ENCODE measurements at places on chromosomes 1 and 21.
A peak's percentile ranks its signal among the peaks of the same experiment; 100 is the strongest.

DNA sequence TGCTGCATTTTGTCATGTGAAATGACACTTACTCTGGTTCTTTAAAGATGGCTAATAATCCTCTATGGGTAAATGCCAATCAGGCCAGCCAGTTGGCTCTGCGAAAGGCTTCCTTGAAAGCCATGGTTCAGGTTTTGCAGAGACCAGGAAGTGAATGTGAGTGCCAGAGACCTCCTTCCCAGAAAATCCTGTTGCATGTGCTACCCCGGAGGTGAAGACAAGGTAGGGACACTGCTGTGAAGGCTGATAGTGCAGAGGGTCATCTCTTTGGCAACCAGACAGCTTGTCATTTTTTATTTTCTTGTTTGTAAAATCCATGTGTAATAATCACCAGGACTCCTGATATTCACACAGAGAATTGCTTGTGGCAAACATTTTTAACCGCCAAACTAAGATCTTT, 18.7 kb downstream of the LRRC8D start:
- DNase-seq: peak; percentile 31

DNA sequence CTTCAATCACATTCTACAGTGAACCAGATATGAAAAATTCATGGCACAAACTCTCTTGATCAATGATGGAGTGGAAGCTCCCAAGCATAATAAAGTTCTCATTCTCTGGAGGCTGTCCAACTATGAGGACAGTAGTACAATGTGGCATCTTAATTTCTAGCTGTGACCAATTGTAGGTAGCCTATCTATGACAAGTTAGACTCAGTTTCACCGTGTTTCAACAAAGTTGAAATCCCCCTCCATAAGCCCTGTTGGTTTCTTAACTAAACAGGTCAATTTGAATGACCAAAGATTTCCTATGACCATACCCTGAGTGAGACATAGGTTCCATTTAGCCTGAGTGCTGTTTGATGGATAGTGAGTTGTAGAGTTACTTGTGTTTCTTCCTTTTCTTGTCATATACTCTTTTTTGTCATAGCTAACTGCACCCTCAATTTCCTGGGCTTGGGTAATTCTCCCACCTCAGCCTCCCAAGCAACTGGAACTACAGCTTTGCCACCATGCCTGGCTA, 11.8 kb downstream of the PATJ start:
- no peak for DNase-seq

DNA sequence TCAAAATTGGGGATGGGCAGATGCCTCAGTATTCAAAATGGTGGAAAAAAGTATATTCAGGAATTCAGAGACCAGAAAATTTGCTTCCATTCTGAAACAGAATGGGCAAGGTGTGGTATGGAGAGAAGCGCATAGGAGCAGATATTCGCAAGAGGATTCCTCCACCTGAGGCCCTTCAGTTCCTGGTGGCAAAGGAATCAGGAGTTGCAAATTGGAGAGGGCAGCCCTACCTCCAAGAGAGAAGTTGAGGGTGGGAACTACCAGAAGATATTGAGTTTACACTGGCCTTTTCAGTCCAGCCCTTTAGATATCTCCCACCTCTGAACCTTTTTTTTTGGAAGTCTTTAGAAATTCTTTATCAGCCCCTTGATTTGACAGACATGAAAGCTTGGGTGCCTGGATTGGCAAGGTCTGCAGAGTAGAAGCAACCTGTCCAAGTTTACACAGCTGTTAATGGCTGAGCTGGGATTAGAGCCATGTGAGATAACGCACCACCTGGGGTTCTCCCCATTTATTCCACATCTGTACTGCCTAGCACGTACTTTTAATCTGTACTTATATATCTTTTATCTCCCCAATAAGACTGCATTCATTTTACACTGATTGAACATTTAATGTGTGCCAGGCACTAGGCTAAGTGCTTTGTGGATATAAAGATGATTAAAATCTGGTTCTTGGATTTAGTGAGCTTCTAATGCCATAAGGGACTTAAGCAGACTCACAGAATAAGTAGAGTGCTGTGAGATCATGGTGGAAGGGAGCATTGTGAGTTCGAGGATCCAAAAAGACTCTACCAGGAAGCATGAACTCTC, 99.5 kb downstream of the NGF start:
- no peak for DNase-seq

- peak; percentile 97 for DNase-seq
Observed at GRCh38 chr1:111214074-111214801, 13.3 kb upstream of the CHI3L2 start.

DNA sequence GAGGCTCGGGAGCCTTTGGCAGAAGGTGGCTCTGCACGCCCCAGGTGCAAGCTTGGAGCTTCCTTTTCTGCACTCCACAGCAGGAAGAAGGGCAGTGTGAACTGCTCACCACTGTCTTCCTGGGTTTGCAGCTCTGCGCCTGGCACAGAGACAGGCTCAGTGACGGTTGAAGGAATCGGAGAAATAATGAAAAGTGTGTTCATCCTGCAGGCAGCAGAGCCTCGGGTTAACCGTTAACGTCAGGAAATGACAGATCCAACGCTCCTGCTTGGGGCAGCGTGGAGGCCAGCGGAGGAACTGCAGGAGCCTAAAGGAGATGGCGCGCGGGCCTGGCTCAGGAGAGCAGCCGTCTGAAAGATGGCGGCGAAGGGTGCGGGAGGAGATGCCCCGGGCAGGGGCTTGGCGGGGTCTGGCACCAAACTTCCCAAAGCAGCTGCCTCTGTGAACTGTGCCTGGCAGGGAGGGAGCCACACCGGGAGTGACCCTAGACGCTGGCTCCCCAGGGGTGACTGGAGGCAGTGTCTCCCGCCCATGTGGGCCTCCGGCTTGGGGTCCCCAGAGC, 10.9 kb upstream of the SAMD11 start:
- DNase-seq: no peak

GRCh38 chr1:175015243-175015642, 8.0 kb downstream of the MRPS14 start:
- DNase-seq: no peak

DNA sequence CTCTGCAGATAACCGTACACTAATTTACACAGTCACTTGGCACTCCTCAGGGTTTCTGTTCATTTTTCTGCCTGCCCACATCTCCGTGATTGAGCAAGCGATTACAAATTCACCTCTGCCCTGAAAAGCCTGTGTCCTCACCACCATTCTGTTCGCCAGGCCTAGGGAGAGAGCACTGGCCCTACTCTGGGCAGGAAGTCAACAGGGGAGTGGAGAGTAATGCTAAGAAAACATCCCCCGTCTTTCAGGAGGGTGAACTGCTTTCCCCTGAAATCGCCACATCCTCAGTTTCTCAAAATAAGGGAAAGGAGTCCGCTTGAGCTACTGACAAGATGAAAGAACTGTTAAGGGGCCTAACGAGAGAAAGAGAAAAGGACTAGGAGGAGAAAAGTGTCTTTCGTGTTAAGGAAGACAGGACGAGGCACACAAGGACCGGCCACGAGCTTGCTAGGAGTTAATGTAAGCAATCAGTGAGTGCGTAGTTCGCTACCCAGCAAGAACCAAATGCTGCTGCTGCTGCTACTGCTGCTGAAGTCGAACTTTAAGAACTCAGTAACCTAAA, 632 bp downstream of the PEX19 start:
- DNase-seq: peak; percentile 41

GRCh38 chr1:188261849-188262248, 1433.1 kb downstream of the PLA2G4A start:
- DNase-seq: no peak

- DNase-seq: no peak
Observed at GRCh38 chr1:242826701-242827336, 302.3 kb upstream of the PLD5 start.

DNA sequence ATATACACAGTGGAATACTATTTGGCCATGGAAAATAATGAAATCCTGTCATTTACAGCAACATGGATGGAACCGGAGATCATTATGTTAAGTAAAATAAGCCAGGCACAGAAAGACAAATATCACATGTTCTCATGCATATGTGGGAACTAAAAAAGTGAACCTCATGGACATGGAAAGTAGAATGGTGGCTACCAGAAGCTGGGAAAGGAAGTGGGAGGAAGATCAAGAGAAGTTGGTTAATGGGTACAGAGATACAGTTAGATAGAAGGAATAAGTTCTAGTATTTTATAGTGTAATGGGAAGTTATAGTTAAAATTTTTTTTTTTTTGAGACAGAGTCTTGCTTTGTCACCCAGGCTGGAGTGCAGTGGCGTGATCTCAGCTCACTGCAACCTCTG, 34.8 kb upstream of the CREG1 start:
- DNase-seq: no peak

DNA sequence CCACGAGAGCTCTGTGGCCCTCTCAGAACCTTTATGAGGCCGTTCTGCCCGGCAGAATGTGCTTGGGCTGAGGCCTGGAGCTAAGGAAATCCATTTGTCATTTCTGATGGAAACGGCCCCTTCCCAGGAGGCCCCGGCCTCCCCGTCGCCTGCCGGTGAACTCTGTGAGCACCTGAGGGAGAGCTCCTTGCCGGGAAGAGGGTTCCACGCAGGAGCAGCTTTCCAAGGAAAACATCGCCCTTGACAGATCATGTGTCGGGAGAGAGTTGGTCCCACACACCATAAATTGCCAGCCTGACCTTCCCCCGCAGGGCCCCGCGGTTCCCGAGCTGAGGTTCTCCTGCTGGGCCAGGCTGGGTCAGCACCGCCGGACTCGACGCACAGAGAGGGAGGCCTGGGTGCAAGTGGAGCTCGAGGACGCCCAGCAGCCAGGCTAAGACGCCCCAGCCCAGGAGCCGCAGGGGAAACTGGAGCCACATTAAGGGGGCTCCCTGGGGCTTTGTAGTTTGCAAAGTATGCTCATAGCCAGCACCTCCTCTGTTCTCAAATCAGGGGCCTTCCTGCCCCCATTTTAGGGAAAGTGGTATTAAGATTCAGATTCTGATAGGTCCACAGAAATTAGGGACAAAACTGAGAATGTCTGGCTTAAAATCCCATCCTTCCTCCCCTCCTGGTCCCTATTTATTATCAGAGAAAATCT, 239.5 kb downstream of the FOXD2 start:
- DNase-seq: no peak

DNA sequence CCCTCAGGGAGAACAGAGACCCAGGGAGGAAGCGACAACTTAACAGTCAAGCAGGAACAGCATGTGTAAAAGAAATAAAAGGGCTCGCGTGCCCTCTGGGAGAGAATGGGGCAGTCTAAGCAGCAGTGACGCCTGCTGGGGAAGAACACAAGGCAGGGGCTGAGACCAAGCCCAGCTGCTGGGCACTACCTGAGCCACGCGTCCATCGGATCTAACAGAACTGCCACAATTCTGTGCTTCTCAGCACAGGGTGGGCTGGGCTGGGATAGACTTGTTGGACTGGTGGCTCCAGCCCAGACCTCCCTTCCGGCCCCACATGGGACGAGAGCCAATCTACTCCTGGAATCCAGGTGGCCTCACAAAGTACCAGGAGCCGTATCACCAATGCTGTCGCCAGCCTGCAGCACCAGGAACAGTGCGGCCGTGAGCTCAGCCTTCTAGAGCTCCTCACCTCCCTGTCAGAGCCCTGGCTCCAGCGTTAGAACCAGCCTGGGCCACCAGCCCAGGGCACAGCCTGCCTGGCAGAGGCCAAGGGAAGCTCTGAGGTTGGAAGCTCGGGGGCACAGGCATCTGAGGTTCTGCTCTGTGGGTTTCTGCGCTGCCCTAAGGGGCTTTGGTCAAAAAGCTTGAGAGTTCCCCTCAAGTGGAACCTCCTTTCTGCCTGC, 7.4 kb downstream of the LRRC47 start:
- DNase-seq: no peak

DNA sequence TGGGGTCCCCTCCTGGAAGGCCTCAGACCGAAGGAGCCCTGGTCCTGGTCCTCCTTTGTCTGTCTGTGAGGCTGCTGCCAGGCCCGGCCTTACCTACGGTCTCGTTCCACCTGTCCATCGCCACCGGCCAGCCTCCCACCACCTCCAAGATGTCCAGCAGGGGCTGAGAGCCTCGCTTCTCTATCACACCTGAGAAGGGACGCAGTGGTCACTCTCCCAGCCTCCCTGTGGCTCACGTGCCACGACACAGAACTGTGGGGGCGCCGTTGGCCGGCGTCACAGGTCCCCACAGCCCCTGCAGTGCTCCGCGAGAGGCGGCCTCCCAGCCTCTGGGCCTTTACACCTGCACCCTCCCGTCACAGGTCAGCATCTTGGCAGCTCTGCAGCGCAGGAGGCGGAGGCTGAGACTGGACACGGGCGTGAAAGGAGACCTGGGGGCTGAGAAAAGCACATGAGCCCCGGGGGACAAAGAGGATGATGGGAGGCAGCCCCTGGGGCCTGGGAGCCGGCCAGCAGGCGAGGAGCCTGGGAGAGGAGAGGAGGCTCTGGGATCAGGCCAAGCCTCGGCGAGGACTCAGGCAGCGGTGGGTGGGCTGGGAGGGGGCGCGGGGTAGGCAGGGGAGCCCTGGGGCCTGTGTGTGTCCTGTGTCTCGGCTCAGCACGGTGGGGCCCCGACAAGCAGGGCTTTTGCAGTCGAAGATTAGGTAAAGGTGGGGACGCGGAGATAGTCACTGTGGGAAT, 20.5 kb downstream of the PRXL2B start:
- DNase-seq: no peak

DNA sequence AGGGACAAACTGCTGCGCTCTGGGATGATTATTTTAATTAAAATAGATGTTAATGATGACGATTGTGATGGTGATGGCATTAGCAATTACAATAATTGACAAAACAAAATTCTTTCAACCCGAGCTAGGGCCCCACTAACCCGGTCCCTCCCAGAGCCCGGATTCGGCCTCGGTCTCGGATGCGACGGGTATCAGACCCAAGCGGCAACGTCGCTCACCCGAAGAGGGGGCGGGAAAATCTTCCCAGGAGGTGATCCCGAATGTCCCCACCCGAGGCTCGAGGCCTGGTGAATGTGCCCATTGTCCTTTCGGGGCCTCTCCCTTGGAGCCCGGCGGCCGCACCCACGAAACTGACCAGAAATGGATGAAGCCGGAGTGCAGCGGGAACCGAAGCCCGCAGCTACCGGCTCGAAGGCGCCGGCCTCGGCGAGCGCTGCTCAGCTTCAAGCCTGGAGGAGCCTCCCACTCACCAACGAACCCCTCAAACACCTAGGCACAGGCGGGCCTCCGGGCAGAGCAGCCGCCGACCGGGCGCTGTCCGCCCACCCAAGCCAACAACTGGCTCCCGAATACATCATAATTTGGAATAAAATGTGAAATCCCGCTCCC, 1.2 kb downstream of the TAL1 start:
- peak; percentile 41 for DNase-seq

DNA sequence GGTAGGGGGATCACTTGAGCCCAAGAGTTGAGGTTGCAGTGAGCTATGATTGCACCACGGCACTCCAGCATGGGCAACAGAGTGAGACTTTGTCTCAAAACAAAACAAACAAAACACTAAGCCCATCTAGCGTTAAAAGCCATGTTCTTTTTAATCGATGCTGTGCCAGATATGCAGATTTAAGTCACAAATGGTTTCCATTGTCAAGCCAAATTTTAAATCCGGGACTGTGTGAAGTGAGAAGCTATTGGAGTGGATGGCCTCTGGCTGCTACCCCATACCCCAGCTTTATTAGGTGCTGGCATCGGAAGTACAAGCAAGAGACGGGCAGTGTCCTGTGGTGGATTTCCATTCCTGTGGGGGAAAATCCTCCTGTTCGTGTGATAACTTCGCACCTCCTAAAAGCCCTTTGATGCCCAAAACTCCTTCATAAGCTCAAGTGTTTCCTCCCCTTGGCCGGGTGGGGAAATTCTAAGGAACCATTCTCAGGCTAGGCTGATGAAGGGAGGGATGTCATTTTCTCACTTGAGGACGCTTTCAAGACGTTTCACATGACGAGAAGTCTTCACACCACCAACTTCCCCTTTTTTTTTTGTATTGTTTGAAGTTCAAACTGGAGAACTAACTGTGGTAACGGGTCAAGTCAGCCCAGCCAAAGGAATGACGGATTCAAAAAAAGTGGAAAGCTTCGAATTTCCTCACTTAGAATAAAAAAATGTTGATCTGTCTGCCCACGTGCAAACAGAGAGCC, 140.8 kb downstream of the KAZN start:
- no peak for DNase-seq

GRCh38 chr1:198764748-198765147, 125.9 kb downstream of the PTPRC start:
- DNase-seq: no peak
